NCI-H460 (cell line): ENCODE measurements at places on chromosomes 16 and 17. TPM values are rescaled to one million over a fixed set of nuclear protein-coding genes. Genes with fewer than 3 reads are reported as not detected.

The HOXB5 gene
- 2.3 TPM in 2 replicates for total RNA-seq

The KRTAP9-8 gene
- total RNA-seq = not detected in 2 replicates

The PPM1E gene
- 0.87 and 0.92 TPM in 2 replicates for total RNA-seq

The CDH1 gene
- total RNA-seq = not detected in 2 replicates

- DNase-seq = no peak
Observed at GRCh38 chr17:18944646-18945045, 7.3 kb upstream of the SLC5A10 start.

GRCh38 chr16:15853021-15853420 lies 3.8 kb downstream of the MYH11 start:
- no peak for DNase-seq

The ACSM3 gene
- 1.6 and 2.1 TPM in 2 replicates for total RNA-seq

DNA sequence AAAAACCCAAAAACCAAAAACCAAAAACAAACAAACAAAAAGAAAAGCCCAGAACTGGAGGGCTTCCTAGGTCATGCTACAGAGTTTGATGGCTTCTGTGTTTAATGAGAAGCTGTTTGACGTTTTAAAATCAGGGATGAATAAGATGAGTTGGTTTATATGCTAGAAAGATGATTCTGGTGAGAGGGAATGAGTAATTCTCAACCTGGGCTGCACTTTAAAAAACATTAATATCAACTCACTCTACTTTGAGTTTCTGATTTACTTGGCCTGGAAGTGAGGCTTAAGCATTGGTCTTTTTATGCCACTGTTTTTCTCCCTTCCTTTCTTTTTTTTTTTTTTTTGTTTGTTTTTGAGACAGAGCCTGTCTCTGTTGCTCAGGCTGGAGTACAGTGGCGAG lies 5.1 kb downstream of the RGS9 start:
- DNase-seq = no peak

The RGS11 gene
- 6.6 and 6.9 TPM in 2 replicates for total RNA-seq

DNA sequence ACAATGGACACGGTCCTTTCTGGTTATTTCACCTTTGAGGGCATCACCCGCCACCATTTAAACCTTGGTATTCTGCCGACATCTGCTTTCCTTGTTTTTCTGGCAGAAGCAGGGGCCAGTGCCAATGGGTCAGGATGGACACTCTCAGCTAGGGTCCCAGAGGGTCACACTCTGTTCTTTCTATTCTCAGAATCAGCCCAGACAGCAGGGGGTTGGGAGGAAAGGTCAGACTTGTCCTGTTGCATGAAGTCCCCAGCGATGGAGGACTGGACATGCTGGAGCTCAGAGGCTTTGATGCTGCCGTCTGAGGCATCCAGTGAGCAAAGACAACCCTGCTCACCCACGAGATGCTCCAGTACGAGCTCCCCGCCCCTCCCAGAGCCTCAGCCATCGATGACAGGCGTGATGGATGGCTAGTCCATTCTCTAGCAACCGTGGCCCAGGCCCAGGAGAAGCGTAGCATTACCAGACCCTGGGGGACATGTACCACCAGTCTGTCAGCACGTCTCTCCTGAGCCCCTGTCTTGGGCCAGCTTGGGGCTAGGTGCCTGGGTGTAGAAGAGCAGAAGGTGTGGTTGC lies 62.0 kb downstream of the FOXL1 start:
- no peak for DNase-seq

GRCh38 chr16:27638833-27639560 lies 89.1 kb downstream of the KATNIP start:
- no peak for DNase-seq

DNA sequence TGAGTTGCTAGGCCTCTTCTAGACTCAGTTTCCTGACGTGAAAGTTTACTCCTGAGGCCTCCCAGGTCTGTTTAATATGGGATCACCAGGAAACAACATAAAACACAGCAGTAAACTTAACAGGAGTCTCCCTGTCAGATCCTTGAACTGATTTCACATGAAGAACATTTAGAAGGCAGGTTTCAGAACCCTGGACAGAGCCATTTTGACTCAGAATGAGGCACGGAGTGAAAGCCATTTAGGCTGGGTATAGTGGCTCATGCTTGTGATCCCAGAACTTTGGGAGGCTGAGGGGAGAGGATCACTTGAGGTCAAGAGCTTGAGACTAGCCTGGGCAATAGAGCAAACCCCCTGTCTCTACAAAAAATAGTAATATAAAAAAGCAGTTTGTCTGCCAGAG lies 289.1 kb downstream of the CA10 start:
- DNase-seq = peak; percentile 13

DNA sequence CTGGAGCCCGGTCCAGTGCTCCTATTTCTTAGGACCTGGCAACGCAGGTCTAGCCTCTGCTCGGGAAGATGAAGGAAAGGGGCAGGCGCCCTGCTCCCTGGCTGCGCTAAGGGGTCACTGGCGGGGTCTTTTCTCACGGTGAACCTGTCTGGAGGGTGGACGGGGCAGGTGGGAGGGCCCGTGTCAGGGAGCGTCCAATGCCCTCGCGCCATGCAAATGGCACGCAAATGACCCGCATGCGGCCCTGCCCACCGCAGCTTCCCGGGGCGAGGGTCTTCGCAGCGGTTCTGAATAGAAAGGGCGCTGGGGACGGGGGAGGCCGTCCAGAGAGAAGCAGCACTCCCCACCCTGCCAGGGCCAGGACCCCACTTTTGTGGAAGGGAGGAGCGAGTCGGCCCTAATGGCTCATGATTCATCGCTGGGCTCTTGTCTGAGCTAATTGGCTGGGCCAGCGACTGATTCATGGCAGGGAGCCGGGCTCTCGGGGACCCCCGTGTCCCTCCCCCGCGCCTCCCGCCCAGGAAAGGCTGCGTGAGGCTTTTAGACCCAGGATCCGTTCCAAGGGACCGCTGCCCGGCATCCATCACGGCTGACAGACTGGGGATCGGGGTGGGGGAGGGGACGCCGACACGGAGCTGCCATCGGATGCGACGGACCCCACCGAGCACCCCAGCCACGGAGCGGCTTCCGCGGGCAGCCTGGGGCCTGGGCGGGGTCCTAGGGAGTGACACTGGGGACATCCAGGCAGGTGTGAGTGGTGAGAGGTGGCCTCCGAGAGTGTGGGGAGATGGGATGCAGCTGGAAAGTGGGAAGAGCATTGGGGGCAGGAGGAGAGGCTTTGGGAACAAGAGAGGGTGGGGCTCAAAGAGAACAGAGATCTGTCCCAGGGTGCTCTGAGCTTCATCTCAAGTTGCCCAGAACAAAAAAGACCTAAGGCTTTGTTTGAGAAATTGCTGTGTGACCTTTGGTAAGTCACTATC lies 25.0 kb upstream of the NGFR start:
- DNase-seq = no peak

The ATXN2L gene
- 82.0 and 97.1 TPM in 2 replicates for total RNA-seq
